A549 (cell line): ENCODE measurements at places on chromosomes 5 and 9.

DNA sequence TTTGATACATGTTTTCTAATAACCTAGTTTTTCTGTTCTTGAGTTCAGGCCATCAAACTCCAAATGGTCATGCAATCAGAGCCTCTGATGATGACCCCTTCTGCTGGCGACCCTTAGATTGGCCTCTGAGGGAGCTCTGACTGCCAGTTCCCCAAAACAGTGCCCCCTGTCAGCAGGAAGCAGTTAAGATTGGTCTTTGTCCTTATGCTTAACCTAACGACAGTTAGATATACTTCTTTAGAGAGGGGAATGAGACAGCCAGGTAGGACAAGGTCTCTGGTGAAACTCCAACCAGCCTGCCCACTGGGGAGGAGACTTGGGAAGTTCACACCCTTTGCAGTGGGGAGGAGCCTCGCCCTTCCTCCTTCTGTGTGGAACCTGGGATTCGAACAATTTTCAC lies 390.4 kb upstream of the KIF2A start:
- DNase-seq, result no peak

DNA sequence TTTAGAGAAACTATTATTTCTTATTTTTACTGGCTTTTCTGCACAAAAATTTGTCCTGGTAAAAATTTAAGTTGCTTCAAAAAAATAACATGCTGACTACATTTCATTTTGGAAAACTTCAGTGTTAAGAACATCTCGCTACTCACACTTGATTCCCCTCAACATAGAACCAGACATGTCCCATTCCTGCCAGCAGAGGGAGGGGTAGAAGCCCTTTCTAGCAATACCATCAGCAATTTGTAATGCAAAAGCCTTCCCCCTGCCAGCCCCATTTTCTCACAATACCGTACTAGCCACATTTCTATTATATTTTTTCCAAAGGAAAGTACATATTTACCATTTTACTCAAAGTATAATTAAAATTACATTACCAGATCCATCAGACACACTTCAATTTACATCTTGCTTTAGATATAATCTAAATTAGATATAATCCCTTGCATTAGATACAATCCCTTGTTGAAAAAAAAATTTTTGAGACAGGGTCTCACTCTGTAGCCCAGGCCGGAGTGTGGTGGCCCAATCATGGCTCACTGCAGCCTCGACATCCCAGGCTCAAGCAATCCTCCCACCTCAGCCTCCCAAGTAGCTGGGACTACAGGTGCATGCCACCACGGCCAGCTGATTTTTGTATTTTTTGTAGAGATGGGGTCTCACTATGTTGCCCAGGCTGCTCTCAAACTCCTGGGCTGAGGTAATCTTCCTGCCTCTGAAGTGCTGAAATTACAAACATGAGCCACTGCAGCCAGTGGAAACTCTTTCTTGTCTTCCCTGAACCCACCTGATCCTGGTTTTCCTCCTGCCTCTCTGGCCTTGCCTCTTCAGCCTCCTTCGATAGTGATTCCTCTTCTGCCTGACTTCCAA lies 39.6 kb upstream of the IDNK start:
- DNase-seq, result peak; percentile 55

DNA sequence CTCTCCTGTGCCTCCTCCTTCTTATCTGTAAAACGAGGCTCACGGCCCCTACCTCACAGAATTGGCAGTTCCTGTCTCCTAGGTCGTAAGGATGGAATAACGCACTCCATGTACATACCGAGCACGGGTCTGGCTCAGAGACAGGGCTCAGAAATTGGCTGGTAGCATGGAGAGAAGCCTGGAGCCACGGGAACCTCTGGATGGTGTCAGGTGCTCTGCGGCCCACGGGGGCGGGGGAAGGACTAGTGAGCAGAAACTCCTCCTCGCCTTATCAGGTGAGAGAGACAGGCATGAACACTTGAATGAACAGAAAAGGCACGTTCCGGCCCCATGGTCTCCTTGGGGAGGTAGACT lies 15.4 kb upstream of the C5orf47 start:
- no peak for DNase-seq

DNA sequence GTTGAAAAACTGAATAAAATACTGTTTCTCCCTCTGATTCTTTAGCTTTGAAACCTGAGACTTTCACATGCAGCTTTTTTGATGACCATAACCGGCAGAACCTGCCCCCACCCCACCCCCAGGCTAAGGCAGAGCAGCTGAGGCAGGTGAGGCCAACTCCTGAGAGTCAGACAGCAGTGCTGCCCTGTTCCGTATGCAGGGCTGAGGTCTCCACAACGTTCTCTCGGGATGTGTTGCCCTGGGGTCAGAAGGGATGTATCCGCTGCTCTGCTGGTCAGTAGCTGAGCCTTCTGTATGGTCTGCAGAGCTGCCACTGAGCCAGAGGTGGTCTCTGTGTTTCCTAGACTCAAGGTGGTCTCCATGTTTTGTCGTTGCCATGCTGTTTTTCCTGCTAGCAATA lies 190.5 kb downstream of the AOPEP start:
- no peak for DNase-seq

- no peak for DNase-seq
These were observed 568.9 kb downstream of the CCDC171 start for GRCh38 chr9:16121601-16122286.

- DNase-seq, result peak; percentile 77
These were observed 30.7 kb downstream of the IFNW1 start for GRCh38 chr9:21110708-21111576.

GRCh38 chr5:12017007-12017406 lies 112.8 kb upstream of the CTNND2 start:
- DNase-seq, result no peak

DNA sequence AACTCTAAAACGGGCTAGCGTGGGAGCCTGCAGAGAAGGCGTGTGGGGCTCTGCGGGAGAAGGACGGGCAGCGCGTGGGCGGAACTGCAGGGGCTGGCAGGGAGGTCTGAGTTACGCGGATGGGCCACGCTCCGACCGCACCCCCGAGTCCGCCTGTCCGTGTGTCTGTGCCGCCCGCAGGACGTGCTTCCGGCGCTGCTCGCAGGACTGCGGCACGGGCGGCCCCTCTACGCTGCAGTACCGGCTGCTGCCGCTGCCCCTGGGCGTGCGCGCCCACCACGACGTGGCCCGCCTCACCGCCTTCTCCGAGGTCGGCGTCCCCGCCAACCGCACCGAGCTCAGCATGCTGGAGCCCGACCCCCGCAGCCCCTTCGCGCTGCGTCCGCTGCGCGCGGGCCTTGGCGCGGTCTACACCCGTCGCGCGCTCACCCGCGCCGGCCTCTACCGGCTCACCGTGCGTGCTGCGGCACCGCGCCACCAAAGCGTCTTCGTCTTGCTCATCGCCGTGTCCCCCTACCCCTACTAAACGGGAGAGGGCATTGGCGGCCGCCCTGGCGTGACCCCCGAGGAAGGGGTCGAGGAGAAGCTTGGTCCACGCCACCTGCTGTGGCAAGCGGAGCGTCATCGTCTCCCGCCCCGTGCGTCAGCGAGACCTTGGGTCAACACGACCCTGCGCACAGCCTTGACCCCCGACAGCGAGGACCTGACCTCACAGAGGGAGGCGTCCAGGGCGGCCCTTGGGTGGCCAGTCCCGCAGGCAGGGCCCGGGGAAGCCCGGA lies 11.4 kb upstream of the ASS1 start:
- DNase-seq, result peak; percentile 87

GRCh38 chr5:166834246-166834645 lies 1457.2 kb upstream of the WWC1 start:
- no peak for DNase-seq

DNA sequence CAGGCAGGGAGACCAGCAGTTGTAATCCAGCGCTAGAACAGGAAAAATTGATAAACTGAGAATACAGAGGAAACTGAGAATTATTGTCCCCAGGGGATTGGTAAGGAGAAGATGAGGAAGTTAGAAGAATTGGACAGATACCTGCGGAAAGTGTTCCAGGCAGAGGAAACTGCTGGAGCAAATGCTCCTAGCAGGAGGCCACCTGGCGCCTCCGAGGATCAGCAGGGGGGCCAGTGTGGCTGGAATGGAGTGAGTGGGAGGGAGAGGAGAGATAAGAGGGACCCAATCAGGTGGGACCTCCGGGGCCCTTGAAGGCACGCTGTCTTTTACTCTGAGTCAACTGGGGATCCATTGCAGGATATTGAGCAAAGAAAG lies 695 bp upstream of the ANXA6 start:
- DNase-seq, result no peak

DNA sequence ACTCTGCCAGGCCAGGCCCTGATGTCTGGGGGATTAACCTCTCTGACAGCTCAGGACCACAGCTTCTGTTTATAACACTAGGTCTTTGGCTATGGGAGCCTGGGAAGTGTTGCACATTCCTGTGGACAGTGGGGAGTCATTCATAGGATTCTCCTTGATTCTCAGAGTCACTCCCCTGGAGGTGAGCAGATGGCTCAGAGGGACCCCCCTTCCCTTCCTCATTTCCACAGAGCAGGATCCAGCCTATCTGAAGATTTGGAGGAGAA lies 60.2 kb downstream of the NRG2 start:
- DNase-seq, result no peak

DNA sequence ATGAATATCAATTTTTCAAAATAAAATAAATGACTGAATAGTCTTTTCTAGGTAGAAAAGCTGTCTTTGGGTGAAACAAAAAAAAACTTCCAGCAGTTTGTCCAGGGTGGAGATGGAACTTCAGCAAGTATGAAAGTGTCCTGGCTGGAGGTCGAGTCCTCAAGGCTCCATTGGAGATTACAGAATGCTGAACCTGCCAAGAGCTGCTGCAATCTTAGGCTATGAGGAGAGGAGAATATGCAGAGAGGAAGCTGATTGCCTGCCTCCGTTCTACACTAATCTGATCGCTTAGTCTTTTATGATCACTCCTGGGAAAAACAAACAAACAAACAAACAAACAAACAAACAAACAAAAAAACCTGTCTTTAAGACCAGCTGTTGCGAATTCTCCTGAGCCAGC lies 50.6 kb downstream of the NREP start:
- DNase-seq, result no peak

- DNase-seq, result no peak
These were observed 191.5 kb downstream of the GOLPH3 start for GRCh38 chr5:31982621-31983020.

GRCh38 chr5:61019642-61020041 lies 74.6 kb downstream of the NDUFAF2 start:
- DNase-seq, result no peak

- no peak for DNase-seq
These were observed 479.1 kb downstream of the CCDC171 start for GRCh38 chr9:16031971-16032370.

- no peak for DNase-seq
These were observed 128.3 kb upstream of the TBC1D2 start for GRCh38 chr9:98383758-98384157.

- DNase-seq, result no peak
These were observed 50.9 kb downstream of the ZNF474 start for GRCh38 chr5:122180146-122180712.

DNA sequence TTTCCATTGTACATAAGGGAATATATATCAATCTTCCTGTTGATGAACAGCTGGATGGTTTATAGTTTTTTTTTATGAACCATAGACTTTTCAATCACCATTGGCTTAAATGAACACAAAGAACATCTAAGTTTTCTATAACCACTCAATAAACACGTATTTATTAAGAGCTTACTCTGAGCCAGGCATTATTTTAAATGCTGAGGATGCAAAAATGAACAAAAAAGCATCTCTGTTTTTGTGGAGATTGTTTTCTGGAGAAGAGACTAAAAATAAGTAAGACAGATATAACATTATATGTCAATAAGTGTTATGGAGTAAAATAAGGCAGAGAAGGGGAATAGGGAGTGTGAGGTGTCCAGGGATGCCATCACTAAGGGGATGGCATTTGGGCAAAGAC lies 52.1 kb upstream of the SLC24A2 start:
- no peak for DNase-seq

DNA sequence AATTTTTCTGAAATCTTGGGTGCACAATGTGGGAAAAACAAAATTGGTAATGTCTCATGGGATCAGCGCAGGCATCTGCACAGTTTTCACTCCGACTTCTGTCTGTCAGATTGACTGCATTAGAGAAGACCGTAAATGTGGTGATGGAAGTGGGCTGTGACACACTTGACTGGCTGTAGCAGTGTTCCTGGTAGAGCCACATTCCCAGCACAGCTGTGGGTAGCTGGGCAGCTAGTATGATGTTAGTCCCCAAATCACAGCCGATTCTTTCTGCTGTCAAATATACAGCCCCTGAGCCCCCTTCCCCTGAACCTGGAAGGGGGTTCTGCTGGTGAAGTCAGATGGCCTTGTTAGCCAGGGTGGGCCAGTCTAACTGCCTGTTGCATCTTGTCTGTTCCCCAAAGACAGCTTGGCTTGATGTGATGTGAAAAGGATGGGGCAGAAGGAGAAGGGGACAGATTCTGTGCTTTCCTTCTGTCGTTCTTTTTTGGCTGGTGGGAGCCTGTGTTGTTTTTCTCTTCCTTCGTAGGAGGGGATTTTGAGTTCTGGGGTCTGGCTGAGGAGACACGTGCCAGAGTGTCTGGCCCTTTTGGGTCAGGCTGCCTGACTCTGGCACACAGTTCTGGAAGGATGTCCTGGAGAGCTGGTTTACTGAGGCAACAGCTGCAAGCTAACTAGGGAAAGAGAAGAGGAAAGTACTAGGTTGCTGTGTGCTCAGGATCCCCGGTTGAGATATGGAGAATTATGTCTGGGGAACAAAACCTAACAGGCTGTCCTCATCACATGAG lies 66.4 kb upstream of the SPRY4 start:
- DNase-seq, result no peak

GRCh38 chr5:145025775-145026174 lies 809.4 kb downstream of the PRELID2 start:
- no peak for DNase-seq

DNA sequence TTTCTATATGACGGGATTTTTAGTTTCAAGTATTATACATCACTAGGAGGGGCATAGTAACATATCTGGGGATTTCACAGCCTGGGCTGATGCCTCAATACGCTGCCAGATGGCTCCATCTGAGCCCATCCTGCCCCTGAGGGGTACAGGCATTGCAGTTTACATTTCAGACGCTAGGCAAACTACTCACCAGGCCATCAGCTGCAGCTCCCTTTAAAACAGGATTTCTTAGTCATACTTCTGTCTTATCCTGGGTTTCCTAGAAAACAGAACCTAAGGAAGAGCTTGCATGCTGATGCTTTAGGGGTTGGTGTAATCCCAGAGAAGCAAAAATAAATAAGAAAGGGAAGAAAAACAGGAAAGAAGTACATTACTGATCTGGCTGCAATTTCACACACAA lies 372.8 kb upstream of the PIK3R1 start:
- DNase-seq, result no peak

GRCh38 chr9:8115570-8115969 lies 316.0 kb upstream of the DMAC1 start:
- DNase-seq, result no peak

GRCh38 chr5:22673131-22673530 lies 180.0 kb downstream of the CDH12 start:
- no peak for DNase-seq

GRCh38 chr5:10018201-10019069 lies 231.3 kb downstream of the ATPSCKMT start:
- peak; percentile 58 for DNase-seq

DNA sequence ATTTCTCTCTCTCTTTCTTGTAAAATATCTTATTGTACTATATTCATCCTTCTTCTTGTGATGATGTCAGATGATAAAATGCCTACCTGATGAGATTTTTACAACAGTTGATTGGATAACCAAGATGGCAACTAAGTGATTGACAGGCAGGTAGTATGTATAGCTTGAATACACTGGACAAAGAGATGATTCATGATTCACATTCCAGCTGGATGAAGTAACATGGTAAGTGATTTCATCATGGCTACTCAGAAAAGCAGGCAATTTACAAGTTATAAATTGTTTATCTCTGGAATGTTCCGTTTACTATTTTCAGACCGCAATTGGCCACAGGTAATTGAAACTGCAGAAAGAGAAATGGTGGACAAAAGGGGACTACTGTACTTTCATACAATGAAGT lies 1471.7 kb upstream of the C9orf72 start:
- peak; percentile 9 for DNase-seq

- DNase-seq, result no peak
These were observed 9.2 kb upstream of the DDX46 start for GRCh38 chr5:134749415-134749814.
